Stimulated activated CD8-positive, alpha-beta memory T cell treated with anti-CD3 and anti-CD28 coated beads, Interleukin-12 subunit alpha, Interleukin-12 subunit beta, amount 100 ng/mL, for 1 hour (primary cell): ENCODE measurements at places on chromosomes 2 and 18.

DNA sequence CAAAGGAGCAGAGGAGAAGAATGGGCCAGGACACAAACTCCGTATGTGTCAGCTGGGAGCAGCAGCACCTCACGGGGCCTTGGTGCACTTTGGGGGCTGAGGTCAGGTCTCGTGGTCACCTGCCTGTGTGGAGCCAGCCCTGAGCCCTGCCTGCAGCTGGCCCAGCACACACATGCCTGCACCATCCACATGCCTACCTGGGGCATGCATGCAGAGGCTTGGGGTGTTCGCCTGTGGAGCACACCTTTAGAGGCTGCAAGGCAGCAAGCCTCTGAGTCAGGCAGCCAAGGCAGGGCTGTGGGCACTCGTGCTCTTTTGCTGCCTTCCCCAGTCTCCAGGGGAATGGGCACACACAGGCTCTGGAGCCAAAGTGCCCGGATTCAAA lies 36.0 kb downstream of the ARHGEF4 start:
- no peak for DNase-seq

DNA sequence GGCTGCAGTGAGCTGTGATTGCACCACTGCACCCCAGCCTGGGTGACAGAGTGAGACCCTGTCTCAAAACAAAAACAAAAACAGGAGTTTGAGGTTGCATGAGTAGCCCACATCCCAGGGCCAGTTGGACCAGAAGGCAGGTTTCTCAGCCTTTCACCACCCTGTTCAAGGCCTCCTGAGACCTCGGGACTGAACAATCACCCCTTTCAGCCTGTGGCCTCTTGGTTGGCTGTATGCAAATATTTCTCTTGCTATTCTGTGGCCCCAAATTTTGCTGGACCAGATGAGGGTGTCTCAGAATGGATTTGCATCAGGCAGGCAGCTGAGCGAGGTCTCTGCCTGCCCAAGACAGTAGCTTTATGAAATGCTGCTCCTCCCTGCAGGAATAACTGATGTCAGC lies 56.9 kb downstream of the DPYSL5 start:
- DNase-seq, result no peak

DNA sequence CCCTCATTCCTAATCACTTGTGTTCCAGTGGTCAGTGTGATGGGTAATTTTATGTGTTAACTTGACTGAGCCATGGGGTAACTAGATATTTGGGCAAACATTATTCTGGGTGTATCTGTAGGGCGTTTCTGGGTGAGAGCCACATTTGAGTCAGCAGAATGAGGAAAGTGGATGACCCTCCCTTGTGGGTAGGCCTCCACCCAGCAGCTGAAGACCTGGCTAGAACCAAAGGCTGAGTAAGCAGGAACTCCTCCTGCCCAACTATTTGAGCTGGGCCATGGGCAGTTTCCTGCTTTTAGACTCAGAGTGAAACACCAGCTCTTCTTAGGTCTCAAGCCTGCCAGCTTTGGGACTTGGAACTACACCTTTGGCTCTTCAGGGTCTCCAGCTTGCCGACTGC lies 141.8 kb downstream of the ACKR3 start:
- no peak for DNase-seq

DNA sequence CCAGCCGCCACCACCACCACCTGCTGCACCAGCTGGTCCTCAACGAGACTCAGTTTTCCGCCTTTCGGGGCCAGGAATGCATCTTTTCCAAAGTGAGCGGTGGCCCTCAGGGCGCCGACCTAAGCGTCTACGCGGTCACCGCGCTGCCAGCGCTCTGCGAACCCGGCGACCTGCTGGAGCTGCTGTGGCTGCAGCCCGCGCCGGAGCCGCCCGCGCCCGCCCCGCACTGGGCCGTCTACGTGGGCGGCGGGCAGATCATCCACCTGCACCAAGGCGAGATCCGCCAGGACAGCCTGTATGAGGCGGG lies 1.6 kb downstream of the LRATD1 start:
- no peak for DNase-seq

DNA sequence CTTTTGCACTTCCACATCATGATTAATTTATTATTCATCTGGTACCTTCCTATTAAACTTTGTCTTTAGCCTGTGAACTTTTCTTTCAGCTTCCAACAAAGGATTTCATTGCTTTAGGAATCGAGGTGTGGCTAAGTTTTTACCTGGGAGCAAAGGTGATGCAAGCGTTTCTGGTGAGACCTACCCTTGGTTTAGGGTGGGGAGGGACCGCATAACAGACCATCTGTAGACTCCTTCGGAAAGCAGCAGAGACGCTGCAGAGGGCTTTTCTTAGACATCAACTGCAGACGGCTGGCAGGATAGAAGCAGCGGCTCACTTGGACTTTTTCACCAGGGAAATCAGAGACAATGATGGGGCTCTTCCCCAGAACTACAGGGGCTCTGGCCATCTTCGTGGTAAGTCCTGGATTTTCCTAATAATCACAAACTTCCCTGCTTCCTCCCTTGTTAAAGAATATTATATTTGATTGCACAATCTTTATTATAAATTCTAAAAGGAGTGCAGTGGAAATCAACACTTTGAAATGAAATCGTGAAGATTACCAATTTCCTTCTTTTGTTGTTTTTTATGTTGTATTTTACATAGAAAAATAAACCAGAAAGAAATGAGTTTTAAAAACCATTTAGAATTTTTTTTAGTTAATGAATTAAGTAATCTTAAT lies at the start of gene DSG3:
Gene DSG3 (plus strand): TSS at position 212 of the 662 bp plus-strand sequence. CDS start 137 bp downstream, at position 349.
- no peak for DNase-seq

DNA sequence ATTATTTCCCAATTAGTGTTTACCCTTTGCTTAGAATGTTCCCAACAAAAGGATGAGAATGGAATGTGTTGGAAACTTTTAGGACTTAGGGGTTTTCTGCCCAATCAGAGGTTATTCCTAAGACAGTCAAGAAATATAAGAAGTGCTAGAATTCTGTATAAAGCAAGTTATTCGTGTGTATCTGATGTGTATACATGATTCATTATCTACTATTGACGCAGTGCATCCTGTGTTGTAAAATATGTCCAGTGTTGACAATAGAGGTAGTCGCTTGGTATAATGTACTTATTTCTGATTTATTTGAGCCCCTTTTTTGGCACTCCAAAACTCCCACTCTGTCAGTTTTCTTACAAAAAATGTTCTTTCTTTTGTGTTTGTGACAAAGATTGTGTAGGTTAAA lies 881 bp downstream of the PIKFYVE start:
- no peak for DNase-seq

GRCh38 chr2:236333417-236334121 lies 69.4 kb upstream of the ASB18 start:
- DNase-seq, result no peak

- no peak for DNase-seq
Observed at GRCh38 chr2:233248999-233249398, 2.5 kb upstream of the ATG16L1 start.

DNA sequence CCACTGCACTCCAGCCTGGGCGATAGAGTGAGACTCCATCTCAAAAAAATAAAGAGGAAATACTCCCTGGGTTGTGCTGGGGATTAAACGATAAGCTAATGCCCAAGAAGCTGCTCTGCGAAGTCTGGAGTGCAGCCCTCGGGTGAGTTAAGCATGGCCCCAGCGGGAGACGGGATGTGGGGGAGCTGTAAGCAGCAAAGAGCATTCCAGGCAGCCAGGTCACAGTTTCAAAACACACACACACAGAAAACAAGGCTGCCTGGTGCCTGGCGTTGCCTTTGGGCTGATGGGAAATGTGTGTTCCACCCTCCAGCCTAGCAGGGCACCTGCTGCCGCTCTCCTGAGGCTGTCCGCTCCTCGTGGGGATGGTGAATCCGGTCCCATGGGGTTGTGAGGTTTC lies 24.1 kb downstream of the ODC1 start:
- DNase-seq, result no peak

- no peak for DNase-seq
Observed at GRCh38 chr2:106161938-106162820, 31.9 kb downstream of the UXS1 start.

GRCh38 chr2:180071797-180072196 lies 64.7 kb upstream of the CWC22 start:
- DNase-seq, result no peak

DNA sequence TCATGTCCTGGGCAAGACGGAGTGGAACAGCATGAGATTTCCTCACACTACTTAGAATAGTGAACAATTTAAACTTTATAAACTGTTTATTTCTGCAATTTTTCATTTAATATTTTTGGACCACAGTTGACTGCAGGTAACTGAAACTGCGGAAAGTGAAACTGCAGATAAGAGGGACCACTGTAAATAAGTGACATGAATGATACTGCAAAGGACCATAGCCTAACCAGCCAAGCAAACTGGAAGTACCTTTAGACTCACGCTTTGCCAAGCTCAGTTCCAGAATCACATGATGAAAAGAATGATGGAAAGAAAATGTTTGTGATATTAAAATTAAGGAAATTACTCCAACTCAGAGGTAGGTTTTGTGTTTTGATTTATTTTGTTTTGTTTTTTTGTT lies 94.6 kb upstream of the ITGA4 start:
- DNase-seq, result no peak

DNA sequence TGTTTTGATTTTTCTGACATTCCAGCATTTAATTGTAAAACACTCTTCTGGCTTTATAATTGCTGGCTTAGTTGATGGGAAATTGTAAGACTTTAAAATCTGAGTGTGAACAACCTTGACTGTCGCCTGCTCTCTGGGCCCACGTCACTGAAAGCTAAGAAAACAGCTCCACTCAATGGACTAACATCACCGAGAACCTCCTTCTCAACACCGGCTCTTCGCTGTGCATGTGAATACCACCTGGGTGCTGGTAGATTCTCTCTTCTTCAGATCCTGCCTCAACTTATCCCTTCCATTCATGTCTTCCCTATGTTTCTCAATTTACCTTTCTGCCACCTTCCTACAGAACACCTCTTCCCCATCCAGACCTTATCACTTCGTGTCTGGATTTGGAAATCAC lies 523.1 kb upstream of the ID2 start:
- no peak for DNase-seq

DNA sequence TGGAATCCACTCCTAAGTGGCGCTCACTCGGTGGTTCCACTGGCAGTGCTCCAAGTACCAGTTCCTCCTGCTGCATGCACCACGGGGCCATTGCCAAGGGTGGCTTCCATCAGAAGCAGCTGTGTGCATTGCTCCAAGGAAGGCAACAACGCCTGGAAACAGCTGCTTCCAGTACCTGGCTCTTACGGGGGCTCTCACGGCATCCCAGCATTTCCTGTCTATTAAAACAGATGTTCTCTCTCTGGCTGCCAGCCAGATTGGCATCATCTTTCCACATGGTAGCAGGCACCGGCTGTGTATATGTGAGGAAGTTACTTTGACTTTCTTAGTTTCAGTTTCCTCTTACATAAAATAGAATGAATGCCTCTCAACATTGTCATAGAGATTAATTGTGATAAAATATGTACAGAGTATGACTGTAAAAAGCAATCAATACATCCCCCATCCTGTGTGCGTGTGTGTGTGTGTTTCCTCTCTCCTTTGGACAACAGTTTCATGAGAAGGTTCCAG lies 84.9 kb downstream of the CMPK2 start:
- DNase-seq, result no peak

DNA sequence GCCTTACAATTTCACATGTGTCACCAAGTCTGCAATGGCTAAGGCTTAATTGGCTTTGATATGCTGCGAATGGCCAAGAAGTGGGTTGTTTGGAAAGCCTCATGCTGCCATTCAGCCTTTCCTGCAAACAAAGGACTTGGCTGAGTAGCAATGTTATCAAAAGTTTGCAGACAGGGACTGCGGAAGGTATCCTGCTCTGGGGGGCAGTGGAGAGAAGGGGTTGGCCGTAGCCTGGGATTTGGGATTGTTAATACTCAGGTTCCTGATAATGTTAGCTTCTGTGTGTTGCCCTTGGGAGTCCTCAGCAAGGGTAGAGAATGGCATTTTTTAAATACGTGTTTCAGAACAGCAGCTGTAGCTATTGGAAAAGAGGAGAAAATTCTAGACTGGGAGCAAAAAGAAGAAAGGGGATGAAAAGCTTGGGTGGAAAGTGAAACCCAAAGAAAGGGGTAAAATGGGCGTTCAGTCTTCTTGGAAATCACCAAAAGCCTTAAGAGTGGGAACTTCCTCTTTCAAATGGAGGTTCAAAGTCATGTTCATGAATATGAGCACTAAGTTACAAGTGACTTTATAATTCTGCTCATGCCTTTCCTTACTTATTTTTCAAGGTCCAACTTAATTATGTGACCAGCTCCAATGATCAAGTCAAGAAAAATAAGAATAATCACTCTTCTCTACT lies 325.1 kb downstream of the RNF144A start:
- DNase-seq, result no peak

GRCh38 chr18:58556331-58557007 lies 72.4 kb downstream of the ALPK2 start:
- DNase-seq, result no peak

DNA sequence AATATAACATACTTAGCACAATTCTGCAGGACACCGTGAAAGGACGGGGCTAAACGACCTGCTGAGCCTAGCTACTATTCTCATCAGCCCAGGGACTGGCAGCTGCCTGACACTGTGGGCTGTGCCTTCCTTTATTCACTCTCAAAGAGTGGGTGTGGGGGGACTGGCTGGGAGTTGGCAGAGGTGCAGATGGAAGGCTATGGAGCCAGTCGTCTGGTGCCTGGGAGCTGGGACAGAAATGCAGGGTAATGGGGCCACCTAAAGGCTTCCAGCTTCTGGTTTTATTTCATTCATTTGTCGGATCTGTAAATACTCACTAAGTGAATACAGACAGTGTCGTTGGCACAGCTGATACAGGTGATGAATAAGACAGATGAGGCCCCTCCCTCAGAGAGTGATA lies 56.0 kb upstream of the NFU1 start:
- DNase-seq, result no peak

GRCh38 chr2:60440079-60440766 lies 113.2 kb downstream of the BCL11A start:
- DNase-seq, result no peak

DNA sequence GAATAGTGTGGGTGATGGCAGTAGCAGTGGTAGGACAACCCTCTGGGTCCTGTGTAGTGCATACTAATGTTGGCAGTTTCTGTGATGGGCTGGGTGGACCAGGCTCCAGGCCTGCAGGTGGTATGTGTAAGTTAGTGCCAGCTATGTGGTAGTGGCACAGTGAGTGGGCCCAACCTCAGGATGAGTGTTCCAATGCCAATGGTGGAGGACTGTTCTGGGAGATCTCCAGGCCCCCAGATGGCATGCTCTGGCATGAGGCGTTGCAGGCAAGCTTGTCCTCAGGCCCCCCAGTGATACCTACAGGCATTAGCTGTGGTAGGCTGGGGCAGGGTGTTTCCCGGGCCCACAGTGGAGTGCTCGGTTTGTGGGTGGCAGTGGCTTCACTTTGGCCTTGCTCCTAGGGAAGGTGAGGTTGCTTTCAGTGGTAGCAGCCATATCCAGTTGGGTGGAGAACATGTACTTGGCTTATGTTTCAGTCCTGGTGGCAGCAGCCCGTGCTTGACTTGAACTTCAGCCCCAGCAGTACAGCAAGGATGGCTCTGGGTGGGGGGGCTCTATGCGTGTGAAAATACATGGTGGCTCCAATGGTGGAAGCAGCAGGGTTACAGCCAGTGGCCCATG lies 32.4 kb downstream of the TEX51 start:
- DNase-seq, result no peak

GRCh38 chr18:34342960-34343359 lies 118.2 kb upstream of the NOL4 start:
- DNase-seq, result no peak
